Activated naive CD8-positive, alpha-beta T cell treated with anti-CD3 and anti-CD28 coated beads, Interleukin-2, amount 10 ng/mL, durations not matched to agents 7 days and 5 days (primary cell): ENCODE measurements at places on chromosomes 5 and 9. TPM values are rescaled to one million over a fixed set of nuclear protein-coding genes. Genes with fewer than 3 reads are reported as not detected.

DNA sequence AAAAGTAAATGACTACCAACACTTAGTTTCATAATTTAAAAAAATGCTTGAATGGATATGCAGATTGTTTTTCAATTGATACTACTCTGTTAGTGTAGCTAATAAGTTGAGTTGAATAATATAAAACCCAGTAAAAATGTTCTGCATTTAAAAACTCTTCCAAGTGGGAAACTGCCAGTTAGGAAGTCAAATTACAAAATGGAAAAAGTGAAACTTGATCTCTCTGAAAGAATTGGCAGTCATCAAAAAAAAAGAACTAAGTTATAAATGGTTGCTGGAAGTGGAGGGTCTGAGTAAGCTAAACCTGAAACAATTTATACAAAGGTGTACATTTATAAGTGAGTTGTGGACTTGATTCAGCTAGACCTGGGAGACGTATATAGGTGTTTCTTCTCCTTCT is 52.4 kb downstream of the VCAN start:
- H3K4me3 ChIP-seq = no peak overlapping the region
- H3K27ac ChIP-seq = no peak overlapping the region
- no peak for DNase-seq
- no peaks in the 10 kb centered on the region for H3K36me3 ChIP-seq
- H3K27me3 ChIP-seq = peaks cover 17% of the 10 kb centered on the region

Gene PCDHGA2
- total RNA-seq = 0.09 TPM

DNA sequence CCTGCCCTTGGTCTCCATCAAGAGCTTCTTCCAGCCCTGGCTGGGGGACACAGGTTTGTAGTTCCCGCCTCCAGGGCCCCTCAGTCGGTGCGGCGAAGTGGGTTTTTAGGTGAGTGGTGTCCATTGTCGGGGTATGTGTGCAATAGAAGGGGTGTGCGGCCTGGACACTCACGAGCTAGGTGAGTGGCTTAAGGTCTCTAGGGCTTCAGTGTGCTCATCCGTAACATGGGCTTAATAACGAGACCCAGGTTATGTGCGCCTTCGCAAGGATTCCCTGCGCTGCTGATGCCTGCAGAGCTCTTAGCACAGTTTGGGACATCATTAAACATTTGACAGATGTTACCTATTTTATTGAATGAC is 656 bp downstream of the CEP78 start:
- peaks cover 32% of the 10 kb centered on the region for H3K4me1 ChIP-seq
- peak overlapping the region; percentile 86 for H3K27ac ChIP-seq
- H3K36me3 ChIP-seq = peaks cover 23% of the 10 kb centered on the region
- H3K4me3 ChIP-seq = no peak overlapping the region
- DNase-seq = no peak

GRCh38 chr5:17378346-17378997 is 119.6 kb upstream of the TAF11L2 start:
- no peaks in the 10 kb centered on the region for H3K27me3 ChIP-seq
- no peaks in the 10 kb centered on the region for H3K4me1 ChIP-seq
- DNase-seq = no peak
- H3K4me3 ChIP-seq = no peak overlapping the region

DNA sequence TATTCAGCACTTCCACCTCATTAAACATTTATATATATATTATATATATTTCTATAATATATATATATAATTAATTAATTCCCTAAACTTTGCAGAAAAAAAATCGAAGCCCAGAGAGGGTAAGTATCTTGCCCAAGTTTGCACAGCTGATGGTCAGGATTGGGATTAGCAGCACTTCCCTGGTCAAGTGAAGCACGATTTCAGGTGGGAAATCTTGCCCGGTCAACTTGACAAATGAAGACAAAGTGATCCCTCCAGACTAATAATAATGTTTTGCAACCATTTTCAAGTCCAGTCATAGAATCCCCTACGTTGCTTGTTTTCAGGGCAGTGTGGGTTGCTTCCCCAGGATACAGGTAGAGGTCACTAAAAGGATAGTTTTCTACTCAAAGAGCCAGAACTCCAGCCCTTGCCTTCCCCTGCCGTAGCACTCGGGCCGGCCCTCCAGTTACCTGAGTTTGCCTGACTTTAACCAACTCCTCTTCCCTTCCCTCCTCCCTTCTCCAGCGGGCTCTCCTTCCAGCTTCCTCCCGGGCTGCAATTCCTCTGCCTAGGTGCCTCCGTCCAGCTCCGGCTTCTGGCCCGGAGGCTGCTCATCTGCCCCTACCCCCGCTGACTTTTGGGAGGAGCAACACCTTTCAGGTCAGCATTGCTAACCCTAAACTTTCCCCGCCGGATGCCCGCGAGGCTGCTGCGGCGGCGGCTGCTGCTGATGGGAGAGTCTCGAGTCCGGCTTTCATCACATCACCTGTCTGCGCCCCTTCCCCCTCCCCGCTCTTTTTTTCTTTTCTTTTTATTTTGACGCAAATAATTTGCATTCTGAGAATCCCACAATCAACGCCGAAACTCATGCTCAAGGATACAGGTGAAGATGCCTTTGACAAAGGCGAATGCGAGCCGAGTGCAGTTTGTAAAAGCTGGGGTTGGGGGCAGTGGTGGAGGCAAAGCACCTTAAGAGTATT is 930 bp downstream of the PRLR start:
- peak; percentile 38 for DNase-seq
- H3K36me3 ChIP-seq = no peaks in the 10 kb centered on the region
- peaks cover 3% of the 10 kb centered on the region for H3K4me1 ChIP-seq
- H3K27me3 ChIP-seq = peaks cover 59% of the 10 kb centered on the region
- no peak overlapping the region for H3K27ac ChIP-seq

DNA sequence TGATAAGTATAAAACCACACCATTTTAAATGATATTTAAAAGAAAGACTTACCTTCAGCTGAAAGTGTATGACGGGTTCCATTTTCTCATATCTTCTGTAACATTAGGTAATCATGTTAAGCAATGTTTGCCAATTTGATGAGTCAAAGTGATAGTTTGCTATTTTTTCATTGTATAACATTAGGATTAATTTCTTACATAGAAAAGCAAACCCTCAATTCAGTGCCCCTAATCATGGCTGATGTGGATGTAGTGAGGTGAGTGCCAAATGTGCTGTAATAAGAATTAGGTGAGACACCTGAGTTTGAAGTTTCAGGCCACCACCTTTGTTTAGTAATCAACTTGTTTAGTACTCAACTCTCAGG is 68.0 kb downstream of the UNC13B start:
- DNase-seq = no peak
- no peak overlapping the region for H3K4me3 ChIP-seq
- no peaks in the 10 kb centered on the region for H3K36me3 ChIP-seq
- no peak overlapping the region for H3K27ac ChIP-seq
- H3K27me3 ChIP-seq = peaks cover 7% of the 10 kb centered on the region
- no peaks in the 10 kb centered on the region for H3K4me1 ChIP-seq
